ENCODE measurements at places on chromosomes 2 and 18.

DNA sequence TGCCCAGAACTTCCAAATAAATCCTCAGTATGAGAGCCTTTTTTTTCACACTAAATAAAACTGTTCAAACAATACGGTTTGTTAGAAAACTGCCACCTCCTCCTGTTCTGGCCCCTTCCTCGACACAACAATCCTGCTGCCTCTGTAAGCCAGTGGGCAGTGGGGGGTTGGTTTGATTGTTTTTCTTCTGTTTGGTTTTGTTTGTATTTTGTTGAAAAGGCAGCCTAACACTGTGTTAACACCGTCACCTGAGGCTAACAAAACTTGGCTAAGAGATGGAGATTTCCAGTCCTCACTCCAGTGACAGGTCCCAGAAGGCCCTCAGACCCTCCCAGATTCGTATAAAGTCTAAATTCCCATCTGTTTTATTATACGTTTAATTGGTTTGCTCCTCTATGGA is 402.1 kb downstream of the ZNF521 start:
- DNase-seq: no peak

DNA sequence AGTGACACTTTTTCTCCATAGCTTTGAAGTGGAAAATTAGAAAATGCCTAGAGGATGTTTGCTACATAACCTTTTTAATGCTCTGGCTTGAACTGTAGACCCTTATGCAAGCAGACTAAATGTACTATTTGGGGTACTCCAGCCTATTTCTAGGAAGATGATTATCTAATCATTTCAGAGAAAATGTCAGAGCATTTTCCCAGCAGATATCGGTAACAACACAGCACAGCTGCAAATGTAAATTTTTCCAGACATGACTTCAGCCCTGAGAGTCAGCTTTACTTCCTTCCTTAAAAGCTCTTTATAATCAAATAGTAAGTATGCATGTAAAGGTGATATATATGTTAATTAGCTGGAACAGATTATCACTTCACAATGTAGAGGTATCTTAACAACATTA is 1647.1 kb downstream of the SUCLG1 start:
- no peak for DNase-seq

GRCh38 chr2:173232956-173233744 is 121.5 kb upstream of the CDCA7 start:
- DNase-seq: no peak

DNA sequence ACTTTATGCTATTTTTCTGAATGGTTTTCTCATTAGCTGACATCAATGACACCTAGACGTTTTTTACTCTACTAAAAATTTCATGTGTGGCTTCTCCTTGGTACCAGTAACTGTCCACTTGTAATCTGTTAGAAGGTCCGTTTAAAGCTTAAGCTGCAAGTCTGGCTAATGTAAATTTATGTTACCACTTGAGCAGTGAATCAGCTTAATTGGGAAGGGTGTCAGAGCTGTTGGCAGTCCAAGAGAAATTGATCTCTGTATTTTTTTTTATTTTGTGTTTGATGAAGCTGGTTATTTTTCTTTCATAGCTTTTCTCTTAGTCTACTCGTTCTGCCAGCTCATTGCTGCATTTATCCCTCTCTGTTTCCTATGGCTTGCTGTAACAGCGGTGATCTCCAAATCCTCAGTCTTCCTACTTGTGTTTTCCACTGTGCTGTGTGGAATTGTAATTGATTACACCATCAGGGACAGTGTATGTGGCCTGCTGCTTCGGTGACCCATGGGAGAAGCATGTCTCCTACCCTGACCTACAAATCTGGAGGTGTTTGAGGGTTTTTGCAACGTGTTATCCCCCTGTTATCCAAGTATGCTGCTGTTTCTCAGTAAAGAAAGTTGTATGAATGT is 724.2 kb upstream of the REG3G start:
- no peak for DNase-seq

GRCh38 chr2:98539056-98539735 is 69.1 kb downstream of the COA5 start:
- no peak for DNase-seq

DNA sequence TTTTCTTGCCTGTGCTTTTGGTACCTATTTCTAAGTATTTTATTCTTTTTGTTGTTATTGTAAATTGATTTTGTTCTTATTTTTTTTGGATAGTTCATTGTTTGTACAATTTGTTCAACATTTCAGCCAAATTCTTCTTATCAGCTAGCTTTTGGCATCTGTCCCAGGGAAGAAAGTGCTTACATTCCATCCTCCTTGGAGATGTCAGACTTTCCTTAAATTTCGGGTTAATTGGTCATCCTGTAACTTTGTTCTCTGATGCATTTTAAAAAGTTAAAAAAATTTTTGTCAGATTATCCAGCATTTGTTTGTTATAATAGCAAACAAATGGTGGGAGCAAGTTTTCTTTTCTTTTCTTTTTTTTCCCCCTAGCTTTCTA is 60.3 kb downstream of the PTH2R start:
- DNase-seq: no peak

GRCh38 chr2:72134408-72134996 is 13.2 kb downstream of the CYP26B1 start:
- DNase-seq: no peak

- DNase-seq: no peak
Observed at GRCh38 chr2:195151711-195152110, 505.3 kb upstream of the SLC39A10 start.

DNA sequence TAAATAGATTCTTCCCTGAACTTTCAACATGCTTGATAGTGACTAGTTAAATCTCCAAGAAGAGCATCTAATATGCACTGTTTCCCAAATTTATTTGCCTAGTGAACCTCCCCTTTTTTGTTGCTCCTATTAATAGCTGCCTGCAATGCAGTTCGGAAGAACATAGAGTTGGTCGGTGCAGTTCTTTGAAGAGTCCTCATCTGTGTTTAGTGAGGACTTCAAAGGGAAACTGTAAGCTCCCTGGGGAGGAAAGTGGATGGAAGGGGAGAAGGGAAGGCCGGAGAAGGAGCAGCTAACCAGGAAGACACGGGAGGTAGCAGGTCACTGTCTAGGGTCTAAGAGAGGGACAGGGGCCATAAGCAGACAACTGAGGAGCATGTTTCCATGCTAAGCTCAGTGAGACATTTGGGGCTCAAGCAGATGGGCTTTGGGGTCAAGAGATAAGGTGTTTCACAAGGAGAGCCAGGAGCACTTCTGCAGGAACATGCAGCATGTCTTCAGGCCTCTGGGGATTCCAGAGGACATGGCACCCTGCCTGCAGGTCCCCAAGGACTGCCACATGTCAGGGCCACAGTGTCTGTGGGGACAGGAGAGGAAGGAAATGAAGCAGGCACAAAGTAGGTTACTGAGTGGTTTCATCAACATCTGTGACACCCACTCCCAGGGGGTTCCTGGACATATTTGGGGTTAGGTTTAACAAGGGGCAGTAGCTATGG is 48.7 kb upstream of the ANXA4 start:
- no peak for DNase-seq

- DNase-seq: no peak
Observed at GRCh38 chr2:234971496-234971895, 19.7 kb downstream of the SH3BP4 start.

DNA sequence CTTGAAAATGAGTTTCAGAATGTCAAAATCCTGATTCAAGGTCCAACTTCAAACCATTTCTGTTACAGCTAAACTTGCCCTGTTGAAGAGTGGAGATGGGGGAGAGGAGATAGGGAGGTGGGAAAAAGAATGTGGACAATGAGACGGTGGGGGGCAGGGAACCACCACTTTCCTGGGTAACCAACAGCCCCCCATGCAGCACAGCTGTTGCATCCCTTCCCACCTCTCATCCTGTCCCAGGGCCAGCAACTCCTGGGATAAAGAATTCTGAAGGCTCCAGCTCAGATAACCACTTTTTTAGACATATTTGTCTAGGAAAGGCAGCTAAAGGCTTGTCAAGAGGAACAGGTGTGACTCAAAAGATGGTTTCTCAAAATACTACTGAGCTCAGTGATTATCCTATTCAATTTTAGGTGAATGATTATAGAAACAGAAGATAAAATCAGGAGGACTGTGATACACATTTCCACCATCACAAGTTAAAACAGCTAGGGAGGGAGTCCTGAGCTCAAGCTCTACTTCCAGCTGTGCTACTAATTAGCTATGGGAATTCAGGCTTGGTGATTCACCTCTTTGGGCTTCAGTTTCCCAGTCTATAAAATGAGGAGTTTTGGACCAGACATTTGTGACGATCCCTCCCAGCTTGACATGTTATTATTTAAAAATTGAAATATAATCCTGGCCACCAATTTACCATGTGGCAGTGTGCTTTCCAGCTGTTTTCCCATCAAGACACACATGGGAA is 36.3 kb downstream of the HDHD2 start:
- DNase-seq: no peak

- no peak for DNase-seq
Observed at GRCh38 chr2:228655331-228655730, 473.8 kb upstream of the SPHKAP start.

- no peak for DNase-seq
Observed at GRCh38 chr2:66568650-66569300, 133.8 kb downstream of the MEIS1 start.

DNA sequence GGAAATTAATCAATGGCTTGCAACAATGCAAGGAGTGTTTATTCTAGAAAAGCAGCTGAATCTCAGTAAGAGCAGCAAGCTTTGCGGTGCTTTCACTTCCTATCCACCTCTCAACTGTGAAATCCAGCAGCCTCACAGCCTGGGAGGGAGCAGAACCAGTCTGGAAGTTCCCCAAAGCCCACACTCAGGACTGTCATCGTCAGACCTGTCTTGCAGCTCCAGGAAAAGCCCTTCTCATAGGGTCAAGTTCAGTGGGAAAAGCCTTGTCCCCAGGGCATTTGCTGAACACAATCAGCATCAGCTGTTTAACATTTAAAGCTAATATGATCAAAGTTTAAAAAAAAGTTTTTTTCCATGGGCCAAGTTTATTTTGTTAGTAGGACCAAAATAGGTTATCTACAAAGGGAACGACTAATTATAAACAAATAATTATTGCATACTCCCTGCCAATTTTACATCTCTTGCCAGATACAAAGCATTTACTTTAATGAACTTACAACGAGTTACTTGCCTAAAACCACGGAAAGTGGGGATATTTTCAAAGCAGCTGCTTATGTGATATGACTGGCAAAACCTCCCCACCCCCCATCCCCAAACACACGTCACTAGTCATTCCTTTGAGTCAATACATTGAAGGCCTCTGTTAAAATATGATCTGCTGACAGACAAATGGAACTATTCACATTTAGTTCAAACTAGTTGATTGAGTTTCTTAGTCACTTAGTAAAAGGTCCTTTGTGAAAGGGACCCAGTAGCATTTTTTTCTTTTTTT is 36.8 kb downstream of the PARD6G start:
- DNase-seq: no peak

- no peak for DNase-seq
Observed at GRCh38 chr2:42063431-42064171, 15.8 kb downstream of the PKDCC start.

DNA sequence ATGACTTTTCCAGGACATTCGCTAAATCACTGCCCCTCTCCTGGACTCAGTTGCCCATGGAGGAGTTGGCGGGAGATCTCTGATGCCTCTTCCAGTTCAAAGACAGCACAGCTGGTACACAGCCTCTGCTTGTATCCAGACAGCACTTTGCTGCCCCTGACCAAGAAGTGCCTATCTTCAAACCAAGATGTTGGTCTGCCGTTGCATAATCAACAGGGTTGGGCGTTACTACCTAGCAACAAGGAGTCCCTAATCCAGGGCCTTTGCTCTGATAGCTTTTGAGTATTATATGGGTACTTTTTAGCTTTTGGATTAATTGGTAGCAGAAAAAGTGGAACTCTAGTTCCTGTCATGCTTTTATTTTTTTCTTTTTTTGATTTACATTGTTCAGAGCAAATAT is 166.6 kb downstream of the FAM210A start:
- DNase-seq: no peak

DNA sequence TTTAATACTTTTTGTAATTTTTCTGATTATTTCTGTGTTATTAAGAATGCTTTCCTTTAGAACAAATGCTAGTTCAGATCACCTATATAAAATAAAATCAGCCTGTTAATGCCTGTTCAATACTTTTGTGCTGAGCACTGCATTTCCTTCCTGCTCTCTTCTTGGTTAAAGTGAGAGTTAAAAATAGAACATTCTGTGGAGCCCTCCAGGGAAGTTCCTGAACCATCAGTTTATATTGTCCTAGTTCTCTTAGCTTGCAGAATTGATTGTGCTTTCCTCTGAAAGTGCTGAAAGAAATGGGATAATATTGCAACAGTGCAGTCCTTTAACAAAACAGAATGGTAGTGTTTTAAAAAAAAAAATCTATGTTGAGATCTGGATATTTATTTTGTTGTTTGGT is 74.6 kb upstream of the UBXN4 start:
- no peak for DNase-seq

GRCh38 chr2:201807452-201807999 is 1.2 kb downstream of the CDK15 start:
- DNase-seq: no peak

GRCh38 chr18:5972298-5972697 is 77.0 kb upstream of the TMEM200C start:
- DNase-seq: no peak

DNA sequence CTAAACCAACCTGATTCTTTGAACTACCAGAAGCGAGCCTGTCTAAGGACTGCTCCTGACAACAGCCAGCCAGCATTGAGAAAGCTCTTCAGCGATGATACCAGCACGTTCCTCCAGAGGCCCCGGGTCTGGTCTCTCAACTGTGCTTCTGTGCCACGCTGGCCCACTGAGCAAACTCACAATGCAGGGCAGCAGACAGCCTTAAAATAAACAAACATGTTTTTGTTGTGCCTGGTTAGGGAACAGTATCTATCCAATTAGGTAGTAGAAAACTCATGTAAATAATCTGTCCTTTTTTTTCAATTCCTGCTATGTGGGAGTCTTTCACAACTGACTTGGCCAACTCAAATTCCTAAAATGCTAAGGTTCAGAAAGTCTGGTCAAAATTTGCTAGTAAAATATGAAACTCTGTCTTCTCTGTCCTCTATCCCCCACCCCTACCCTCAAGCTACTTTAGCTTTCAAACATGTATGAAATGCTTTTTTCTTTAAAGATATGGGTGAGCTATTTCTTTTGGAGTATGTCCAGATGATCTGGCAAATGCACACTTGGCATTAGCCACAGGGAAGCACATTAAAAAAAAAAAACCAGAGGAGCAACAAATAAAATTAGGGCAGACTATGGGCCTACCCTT is 21.4 kb upstream of the EML4 start:
- DNase-seq: no peak

- DNase-seq: no peak
Observed at GRCh38 chr2:16900405-16901025, 234.9 kb upstream of the CYRIA start.

GRCh38 chr2:229825476-229825875 is 96.3 kb downstream of the TRIP12 start:
- no peak for DNase-seq

DNA sequence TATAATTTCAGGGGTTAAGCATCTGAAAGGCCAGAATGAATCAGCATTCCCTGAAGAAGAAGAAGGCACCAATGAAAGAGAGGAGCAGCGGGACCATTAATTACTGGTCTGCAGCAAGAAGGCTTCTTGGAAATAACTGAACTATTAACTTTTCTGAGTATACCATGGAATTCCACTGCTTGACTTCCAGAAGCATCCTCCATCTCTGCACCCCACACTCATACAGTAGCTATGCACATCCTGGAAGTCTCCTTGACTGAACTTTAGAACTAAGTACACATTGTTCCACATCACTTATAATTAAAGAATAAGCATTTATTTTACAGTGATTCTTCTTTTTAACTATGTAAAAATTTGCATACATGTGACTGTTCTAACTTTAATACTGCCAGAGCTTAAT is 131.5 kb downstream of the PPP1R1C start:
- no peak for DNase-seq
